ENCODE measurements at places on chromosomes 12 and 14.

DNA sequence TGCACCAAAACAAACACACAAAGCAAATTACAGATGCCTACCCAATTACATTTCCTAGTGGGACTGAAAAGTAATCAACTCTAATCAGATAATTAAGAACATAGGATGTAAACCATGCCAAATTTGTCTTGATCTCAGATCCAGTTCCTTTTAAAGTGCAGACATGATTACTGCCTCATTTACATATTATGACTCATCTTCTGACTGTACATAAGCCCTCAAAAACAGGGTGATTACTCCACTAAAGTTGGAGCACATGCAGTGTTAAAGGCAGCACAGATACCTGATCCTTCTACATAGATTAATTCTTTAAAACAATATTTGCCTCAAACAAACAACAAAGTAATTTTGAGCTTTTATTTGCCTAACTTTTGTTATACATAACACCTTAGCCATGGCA is 337.2 kb downstream of the RPS29 start:
- DNase-seq, result no peak

- DNase-seq, result no peak
Measured at GRCh38 chr12:113291586-113291985, 43.3 kb downstream of the SLC8B1 start.

DNA sequence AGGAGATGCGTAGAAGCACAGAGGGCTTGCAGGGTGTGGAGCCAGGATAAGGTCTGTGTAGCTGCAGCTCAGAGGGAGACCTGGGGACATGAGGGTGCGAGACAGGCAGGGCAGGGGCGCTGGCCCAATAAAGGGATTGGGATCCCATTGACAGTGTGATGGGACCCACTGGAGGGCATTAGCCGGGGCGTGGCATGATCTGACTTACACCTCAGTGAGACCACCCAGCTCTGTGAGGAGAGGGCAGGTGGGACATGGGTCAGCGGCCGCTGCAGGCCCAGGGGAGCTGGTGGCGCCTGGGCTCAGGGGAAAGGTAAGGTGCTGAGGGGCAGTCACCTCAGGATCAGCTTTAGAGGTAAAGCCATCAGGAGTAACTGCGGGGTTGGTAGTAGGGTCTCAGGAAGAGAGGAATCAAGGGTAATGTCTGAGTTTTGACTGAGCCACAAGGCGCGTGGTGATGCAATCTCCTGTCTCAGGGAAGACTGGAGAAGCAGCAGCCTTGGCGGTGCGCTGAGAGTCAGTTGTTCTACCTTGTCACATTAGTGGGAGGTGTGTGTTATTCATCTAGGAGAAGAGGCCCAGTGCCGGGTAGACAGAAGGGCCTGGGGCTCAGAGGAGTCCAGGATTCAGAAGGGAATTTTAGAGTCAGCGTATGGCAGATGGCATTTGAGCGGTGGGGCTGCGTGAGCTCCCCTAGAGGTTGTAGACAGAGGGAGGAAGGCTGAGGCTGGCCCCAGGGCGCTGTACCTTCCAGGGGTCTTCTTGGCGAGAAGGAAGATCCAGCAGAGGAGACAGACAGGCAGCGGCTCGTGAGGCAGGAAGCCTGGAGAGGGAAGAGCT is 30.8 kb upstream of the BDKRB2 start:
- no peak for DNase-seq

GRCh38 chr14:93977790-93978581 is 1.6 kb upstream of the ASB2 start:
- no peak for DNase-seq

DNA sequence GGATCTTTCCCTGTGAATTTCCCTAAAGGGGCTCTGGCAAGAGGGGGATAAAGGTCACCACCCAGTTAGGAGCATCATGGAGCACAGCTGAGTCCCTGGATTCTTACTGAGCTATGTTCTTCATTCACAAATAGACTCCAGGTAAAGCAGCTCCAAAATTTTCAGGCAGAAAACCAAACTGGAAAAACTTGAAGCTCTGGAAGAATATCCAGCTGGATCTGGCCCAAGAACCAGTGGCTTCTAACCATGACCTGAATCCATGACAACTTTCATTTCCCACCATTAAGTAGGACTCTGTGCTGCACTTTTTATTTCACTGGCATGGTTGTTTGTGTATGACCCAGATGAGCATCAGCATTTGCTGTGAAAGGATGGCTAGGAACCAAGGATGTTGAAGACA is 180.4 kb upstream of the FKBP4 start:
- DNase-seq, result no peak

DNA sequence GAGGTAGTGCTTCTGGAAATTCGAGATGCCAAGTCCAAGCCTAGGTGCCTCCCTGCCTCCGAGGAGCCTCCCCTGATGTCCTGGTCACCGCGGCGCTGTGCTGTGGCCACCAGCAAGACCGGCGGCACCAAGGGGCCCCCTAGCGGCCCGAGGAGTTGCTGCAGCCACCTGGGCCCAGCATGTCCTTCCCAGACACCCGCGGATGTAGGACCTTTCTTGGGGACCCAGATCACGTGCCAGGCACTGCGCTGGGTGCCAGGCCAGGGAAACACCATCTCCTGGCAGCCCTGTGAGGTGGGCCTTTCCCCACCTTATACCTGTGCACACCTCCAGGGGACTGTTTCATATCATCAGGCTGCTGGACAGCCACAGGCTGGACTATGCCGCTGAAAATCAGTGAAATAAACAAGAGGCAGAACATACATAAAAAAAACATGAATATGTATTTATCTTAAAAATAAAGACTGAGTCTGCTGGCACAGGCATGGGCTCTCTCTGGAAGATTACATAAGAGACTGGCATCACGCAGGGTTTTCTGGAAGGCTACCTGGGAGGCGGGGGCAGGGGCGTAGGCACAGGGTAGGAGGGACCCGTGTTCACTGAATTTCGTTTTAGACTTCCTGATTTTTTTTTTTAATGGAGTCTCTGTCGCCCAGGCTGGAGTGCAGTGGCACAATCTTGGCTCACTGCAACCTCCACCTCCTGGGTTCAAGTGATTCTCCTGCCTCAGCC is 15.9 kb upstream of the HHIPL1 start:
- DNase-seq, result peak; percentile 76

DNA sequence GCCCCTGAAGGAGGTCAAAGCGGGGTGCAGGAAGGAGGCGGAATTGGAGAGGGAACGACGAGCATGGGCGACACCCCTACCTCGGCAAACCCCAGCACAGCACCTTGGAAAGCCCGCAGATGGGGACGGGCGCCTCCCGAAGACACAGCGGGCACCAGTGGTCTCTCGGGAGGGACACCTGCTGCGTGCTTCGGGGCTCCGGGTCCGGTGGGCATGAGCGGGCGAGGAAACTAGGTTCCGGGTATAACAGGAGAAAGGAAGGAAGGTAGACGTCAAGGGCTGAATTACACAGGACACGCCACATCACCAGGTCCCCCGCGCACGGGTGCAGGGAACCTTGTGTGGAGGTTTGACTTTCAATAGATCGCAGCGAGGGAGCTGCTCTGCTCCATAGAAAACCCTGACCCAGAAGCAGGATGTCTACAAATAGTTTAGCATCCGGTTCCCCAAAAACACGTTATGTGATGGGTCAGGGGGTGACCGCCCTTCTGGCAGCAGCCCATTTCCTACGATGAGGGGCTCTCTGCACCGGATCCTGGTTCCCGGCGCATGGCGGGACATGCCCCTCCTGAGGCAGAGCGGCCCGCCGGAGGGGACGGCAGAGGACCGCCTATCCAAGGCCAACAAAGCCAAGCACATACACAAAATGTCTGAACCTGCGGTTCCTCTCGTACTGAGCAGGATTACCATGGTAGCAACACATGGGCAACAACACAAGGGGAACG is 196.9 kb downstream of the ALG10 start:
- no peak for DNase-seq

- DNase-seq, result no peak
Measured at GRCh38 chr12:102281231-102281630, 83.6 kb upstream of the PMCH start.

- DNase-seq, result no peak
Measured at GRCh38 chr12:123102781-123103503, 47.9 kb downstream of the PITPNM2 start.

DNA sequence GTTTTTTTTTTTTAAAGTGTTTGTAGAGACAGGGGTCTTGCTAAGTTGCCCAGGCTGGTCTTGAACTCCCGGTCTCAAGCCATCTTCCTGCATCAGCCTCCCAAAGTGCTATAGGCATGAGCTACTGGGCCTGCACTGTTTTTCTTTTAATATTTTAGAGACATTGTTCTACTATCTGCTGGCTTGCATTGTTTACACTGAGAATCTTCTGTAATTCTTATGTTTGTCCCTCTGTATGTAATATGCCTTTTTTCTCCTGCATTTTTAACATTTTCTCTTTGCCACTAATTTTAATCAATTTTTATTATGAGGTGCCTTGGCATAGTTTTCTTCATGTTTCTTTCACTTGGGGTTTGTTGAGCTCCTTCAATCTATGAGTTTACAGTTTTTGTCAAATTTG is 15.4 kb upstream of the BCAT1 start:
- DNase-seq, result no peak

DNA sequence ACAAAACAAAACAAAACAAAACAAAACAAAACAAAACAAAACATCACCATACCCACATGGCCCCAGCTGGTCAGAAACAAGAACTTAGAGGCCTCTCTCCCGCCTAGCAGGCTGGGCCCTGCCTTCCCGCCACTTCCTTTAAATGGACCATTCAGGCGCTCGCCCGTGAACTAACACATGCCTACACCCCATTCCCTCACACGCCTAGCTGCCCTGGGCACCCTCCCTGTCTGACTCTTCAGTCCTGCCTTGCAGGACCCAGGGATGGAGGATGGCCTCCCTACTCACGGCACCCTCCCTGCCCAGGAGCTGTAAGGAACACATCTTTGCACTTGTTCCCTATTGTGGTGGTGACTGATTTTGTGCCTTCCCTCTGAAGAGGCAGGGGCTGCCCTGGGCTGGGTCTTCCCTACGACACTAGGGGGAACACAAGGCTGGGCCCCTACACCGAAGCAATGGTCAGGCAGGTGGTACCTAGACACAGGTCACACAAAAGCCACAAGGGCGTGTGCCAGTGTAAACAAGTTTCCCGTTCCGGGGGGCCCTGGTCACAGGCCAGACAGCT is 21.5 kb downstream of the P2RX2 start:
- no peak for DNase-seq

- DNase-seq, result no peak
Measured at GRCh38 chr12:56954958-56955355, 2.5 kb downstream of the RDH16 start.

DNA sequence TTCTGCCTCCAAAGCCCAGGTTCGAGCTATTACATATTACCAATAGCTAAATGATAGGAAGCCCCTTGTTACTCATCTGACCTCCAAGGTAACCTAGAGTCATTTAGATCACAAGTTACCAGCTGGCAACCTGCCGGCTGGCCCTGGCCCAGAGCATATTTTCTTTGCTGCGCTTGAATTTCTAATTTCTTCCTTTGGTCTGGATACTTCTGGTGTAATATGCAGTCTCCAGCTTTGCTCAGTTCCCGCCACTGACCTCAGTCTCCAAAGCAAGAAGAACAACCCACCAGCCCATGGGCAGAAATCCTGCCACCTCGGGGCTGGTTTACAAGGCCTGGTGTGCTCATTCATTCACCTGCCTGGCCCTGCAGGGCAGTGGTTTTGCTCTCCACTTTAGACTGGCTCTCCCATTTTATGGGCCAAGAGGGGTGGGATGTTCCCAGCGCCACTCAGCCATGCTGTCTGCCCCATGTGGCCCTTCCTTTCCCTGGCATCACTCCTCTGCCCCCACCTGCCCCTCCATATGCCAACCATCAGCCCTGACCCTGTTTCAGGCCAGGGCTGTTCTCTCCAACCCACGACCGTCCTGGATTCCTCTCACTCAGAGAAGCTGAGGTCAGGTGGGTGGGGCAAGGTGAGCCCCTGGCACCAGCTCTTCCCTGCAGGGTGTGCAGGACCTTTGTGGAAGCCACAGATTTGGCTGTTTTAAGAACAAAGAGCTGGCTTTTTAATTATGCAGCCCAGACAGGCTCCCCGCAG is 76.0 kb downstream of the PRIMA1 start:
- no peak for DNase-seq

- no peak for DNase-seq
Measured at GRCh38 chr12:76346798-76347420, 1.3 kb downstream of the BBS10 start.

DNA sequence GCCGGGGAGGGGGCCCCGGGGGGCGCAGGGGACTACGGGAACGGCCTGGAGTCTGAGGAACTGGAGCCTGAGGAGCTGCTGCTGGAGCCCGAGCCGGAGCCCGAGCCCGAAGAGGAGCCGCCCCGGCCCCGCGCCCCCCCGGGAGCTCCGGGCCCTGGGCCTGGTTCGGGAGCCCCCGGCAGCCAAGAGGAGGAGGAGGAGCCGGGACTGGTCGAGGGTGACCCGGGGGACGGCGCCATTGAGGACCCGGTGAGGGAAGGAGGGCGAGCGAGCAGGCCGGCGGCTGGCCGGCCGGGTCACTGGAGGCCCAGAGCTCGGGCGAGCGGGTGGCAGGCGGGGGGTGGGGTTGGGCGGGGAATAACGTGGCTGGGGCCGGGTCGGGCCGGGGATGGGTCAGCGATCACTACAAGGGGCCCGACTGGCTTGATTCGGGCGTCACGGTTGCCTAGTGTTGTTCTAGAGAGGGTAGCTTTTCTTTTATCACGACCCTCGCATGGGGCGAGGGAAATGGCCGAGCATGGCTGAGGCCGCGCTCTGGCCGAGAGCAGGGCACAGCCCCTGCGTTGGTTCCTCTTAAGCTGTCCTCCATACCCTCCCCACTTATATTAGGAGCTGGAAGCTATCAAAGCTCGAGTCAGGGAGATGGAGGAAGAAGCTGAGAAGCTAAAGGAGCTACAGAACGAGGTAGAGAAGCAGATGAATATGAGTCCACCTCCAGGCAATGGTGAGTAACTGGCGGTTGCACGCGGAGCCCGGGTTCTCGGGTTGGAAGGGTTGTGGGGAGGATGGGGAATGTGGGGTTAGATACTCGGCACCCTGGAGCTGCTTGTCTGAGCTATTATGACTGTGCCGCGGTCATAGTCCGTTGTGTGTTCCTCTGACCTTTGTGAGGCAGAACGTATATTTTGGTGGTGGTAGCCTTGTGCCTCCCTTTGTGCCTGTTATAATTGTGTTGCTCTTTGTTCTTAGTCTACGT is 603 bp downstream of the PABPN1 start:
- DNase-seq, result peak; percentile 55

GRCh38 chr14:96574171-96574632 is 72.0 kb downstream of the PAPOLA start:
- DNase-seq, result no peak

GRCh38 chr12:92107621-92108131 is 38.0 kb downstream of the BTG1 start:
- no peak for DNase-seq

GRCh38 chr14:39219075-39219499 is 14.6 kb upstream of the MIA2 start:
- no peak for DNase-seq

- no peak for DNase-seq
Measured at GRCh38 chr14:68735856-68736255, 57.0 kb downstream of the ZFP36L1 start.
